ENCODE measurements at places on chromosomes 13 and 19.

DNA sequence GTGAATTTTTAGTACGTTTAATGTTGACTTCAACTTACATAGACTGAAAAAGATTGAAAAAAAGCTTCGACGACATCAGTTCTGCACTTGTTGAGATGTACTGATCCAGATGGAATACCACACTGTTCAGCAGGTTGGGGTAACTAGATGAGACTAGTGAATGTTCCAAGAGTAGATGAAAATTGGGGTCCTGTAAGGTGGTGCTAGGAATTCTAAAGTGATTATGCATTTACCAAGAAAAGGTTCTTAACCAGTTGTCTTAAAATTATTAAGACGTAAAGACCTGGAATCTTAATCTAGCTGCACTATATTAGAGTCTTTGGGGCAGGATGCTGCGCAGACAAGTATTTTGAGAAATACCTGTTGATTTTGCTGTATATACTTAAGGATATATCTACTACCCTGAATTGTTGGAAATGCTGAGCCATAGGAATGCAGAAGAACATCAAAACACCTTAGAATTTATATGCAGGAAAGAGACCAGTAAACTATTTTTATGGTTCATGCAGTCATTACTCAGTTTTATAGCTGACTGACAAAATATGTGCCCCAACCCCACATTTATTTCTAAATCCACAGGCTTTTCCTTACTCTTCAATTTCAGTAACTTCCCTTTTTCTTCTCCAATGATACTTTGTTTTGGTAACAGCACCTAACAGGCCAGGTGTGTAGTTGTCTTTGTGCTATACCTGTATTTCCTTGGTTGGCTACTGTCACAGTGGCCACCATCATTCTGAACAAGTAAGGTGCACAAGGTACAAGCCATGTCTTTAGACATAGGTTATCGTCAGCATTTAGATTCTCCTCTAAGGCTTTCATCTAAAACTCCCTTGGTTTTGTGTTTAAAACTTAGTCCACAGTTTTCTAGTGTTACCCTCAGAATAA is 8.6 kb downstream of the MIR17HG start:
- DNase-seq: no peak

- DNase-seq: no peak
These were observed 18.4 kb downstream of the SBNO2 start for GRCh38 chr19:1155352-1156304.

DNA sequence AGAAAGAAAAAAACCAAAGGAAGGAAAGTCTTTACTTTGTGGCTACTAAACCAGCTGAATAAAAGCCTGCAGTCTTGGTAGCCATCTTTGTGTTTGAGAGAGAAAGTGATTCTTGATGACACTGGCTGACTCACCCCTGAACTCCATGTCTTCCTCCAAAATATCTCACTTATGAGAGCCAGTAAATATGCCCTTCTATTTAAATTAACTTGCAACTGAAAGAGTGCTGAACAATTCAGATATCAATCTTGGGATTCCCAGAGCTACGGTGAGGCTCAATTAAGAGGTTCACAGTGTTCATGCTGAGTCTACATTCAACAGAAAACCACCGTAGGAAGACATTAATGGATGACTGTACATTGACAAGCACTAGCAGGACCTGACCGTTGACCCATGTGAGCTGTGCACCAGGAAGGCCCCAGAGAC is 57.9 kb downstream of the KCTD12 start:
- no peak for DNase-seq

- peak; percentile 67 for DNase-seq
These were observed at the start of gene ZNF296 for GRCh38 chr19:45076029-45076850. ZNF296 (minus strand) TSS chr19:45076478; CDS start chr19:45076373, 105 bp downstream.

- DNase-seq: peak; percentile 27
These were observed 17.9 kb downstream of the DEDD2 start for GRCh38 chr19:42199440-42200115.

GRCh38 chr13:49814551-49815270 is 22.2 kb upstream of the KPNA3 start:
- DNase-seq: no peak

DNA sequence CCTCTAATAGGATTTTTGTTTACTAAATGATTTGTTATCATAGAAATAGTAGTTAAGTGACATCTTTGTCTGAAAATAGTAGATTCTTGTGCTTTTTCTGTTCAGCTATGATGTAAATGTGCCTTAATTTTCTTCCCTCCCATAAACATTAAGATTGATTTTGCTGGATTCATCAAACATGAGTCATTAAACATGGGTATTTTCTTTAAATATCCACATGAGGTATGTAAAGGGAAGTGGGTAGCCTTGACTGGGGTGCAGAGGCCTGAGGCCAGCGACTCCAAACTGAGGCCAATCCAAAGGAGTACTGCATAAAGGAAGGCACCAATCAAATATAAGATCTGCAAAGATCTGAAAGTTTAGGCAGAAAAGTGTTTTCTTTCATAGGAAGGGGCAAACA is 3.7 kb downstream of the ZNF136 start:
- DNase-seq: no peak

- peak; percentile 12 for DNase-seq
These were observed 16.8 kb downstream of the FPR2 start for GRCh38 chr19:51777570-51778462.

- no peak for DNase-seq
These were observed 9.8 kb upstream of the DACT3 start for GRCh38 chr19:46670813-46671212.

GRCh38 chr19:2970201-2970835 is 7.0 kb upstream of the TLE6 start:
- DNase-seq: no peak

GRCh38 chr19:48600679-48601417 is 5.7 kb upstream of the SPACA4 start:
- DNase-seq: no peak

DNA sequence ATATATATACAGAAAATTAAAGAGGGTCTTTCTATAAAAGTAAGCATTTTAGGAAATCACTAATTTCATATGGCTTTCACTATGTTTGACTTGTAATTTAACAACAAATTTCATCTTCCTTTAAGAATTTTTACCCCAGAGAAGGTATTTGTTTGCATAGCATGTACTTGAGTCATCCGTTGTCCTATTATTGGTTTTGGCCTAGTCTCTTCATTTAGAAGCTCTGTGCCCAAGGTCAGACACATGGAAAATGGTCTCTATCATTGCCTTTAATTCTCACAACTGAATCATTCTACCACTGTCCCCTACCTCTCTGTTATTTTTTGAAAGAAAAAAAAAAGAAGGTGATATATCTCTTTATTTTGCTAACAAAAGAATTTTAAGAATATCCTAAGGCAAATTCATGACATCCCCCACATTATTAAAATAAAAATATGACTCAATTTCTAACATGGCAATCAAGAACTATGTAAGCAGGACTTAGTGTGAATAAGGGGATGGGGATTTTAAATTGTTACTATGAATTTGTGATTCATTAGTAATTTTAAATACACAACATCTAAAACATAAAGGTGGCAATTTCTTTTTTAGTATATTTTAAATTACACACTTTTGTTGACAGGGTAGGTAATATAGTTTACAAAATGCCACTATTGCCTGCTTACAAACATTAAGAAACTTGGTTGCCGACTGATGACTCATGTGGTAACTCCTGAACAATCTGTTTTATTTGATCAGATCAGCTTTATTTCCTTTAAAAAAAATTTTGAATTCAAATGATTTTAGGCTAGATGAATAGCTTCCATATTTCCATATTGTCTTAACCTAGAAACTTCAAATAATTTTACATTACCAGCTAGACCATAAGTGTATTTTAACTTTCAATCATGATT is 13.9 kb downstream of the SLITRK5 start:
- no peak for DNase-seq

DNA sequence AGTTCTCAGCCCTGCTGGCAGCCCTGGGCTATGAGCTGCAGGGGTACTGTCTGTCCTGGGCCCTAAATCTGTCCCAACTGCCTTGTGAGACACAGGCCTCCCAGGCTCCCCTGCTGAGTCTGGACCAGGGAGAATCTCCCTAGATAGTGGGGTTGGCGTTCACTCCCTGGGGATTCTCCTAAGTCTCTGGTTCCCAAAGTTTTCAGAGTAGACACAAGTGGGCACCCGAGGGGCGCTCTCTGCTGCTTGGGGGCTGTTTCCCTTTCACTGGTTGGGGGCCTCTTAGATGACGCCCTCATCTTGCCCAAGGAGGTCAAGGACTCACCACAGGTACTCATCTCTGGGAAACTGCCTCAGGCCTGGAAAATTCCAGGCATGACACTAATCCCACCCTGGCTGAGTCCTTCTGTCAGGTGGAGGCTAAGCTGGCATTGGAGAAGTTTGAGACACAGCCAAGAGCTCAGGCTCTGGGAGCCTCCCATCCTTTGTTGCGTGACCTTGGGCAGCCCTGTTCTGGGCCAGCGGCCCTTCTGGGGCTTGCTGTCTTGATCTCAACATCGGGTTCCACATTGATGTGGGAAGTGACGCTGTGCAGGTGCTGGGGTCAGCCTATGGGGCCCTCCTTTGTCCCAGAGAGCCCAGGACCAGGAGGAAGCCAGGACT is 3.9 kb downstream of the RPL18A start:
- DNase-seq: no peak

GRCh38 chr13:106291006-106291405 is 244.5 kb downstream of the EFNB2 start:
- no peak for DNase-seq

GRCh38 chr13:99467764-99468163 is 33.5 kb upstream of the TM9SF2 start:
- DNase-seq: no peak

DNA sequence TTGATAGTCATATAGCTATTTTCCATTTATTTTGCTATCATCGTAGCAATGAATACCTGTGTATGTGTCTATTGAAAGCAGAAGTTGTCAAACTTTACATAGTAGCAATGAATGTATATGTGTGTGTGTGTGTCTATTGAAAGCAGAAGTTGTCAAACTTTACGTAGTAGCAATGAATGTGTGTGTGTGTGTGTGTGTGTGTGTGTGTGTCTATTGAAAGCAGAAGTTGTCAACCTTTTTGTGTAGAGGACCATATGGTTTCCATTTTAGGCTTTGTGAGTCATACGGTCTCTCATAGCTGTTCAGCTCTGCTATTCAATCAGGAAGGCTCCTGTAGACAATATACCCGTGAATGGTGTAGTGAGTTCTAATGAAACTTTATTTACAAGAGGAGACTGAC is 20.8 kb downstream of the NLRP4 start:
- no peak for DNase-seq

- DNase-seq: no peak
These were observed 447.4 kb downstream of the EFNB2 start for GRCh38 chr13:106088085-106088484.

DNA sequence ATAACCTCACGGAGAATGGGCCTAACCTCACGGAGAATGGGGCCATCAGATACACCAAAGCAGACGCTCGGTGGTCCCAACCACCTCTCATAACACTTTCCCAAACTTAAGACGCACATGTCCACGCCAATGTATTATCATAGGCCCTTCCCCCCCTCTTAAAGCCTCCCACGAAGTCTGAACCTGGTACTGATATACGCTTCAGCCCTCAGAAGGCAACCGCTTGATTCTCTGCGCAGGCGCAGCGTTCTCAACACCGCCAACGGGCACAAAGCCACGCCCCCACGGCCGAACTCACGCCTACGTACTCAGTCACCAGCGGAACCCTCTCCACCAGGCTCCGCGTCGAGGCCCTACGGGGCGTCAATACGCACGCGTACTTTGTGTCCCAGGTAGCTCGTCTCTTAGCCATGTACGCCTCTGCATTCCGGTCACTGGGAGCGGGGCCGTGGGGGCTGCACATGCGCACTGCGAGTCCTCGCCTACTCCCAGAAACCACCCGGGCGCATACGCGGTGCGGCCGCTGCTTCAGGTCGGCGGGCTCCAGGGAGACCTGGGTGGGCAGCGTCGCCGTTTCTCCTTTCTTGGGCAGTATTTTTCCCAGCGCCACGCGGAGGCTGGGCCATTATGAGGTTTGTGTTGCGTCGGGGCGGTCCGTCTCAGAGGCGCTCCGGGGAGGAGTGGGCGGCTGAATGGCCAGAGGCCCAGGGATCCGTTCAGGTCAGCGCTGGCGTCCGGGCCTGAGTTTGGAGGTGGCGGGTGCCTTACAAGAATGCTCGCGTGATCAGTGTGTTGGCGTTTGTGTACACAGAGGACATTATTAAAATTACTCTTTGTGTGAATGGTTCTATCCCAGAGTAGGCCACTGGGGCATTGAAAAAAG is 25.3 kb downstream of the ZNF582 start:
- DNase-seq: peak; percentile 25

DNA sequence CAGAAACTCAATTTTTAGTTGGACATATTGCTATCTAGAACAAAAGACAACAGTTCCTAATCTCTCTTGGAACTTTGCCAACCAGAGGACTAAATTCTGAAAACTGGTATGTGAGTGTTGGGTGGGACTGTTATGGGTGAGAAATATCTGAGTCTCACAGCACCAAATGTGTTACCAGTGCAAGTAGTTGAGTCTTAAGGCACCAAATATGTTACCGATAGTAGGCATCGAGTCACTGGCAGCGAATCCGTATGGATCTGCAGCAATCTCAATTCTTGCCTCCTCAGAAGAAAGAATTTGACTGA is 575.2 kb downstream of the DACH1 start:
- no peak for DNase-seq

- no peak for DNase-seq
These were observed 423.5 kb upstream of the ATXN8OS start for GRCh38 chr13:69683921-69684686.

- no peak for DNase-seq
These were observed 10.4 kb downstream of the KL start for GRCh38 chr13:33026489-33027152.

DNA sequence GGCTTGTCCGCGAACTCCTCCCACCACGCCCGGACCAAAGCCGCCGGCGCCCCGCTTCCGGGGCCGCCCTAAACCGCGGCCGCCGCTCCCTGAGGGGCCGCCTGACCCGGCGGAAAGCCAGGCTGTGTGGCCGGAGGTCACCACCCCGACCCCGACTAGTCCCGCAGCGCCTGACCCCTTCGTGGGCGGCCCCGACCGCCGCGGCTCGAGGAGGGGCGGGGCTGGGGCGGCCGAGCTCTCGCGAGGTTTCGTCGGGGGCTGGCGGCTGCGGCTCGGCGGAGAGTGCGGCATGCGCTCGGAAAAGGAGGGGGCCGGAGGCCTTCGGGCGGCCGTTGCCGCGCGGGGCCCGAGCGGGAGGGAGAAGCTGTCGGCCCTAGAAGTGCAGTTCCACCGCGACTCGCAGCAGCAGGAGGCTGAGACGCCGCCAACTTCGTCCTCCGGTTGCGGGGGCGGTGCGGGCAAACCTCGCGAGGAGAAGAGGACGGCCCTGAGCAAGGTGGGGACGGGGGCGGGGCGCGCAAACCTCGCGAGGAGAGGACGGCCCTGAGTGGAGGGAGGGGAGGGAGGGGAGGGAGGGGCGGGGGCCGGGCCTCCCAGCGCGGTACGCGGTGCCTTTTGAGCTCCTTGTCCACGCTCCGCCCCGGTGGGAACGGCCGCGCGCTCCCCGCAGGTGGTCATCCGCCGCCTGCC is at the start of gene UPF3A:
Gene UPF3A, plus strand, starts transcription at position 251 of the 690 bp plus-strand sequence. Its CDS starts 39 bp downstream, at position 290.
- DNase-seq: peak; percentile 82

- DNase-seq: no peak
These were observed 192.5 kb downstream of the NDFIP2 start for GRCh38 chr13:79673310-79673992.

GRCh38 chr13:111017755-111018459 is 97.2 kb upstream of the ARHGEF7 start:
- DNase-seq: no peak

All from effector CD4-positive, alpha-beta T cell (primary cell).